ENCODE measurements at places on chromosomes 5 and 9. TPM values are rescaled to one million over a fixed set of nuclear protein-coding genes. Genes with fewer than 3 reads are reported as not detected.
A peak's percentile ranks its signal among the peaks of the same experiment; 100 is the strongest.

DNA sequence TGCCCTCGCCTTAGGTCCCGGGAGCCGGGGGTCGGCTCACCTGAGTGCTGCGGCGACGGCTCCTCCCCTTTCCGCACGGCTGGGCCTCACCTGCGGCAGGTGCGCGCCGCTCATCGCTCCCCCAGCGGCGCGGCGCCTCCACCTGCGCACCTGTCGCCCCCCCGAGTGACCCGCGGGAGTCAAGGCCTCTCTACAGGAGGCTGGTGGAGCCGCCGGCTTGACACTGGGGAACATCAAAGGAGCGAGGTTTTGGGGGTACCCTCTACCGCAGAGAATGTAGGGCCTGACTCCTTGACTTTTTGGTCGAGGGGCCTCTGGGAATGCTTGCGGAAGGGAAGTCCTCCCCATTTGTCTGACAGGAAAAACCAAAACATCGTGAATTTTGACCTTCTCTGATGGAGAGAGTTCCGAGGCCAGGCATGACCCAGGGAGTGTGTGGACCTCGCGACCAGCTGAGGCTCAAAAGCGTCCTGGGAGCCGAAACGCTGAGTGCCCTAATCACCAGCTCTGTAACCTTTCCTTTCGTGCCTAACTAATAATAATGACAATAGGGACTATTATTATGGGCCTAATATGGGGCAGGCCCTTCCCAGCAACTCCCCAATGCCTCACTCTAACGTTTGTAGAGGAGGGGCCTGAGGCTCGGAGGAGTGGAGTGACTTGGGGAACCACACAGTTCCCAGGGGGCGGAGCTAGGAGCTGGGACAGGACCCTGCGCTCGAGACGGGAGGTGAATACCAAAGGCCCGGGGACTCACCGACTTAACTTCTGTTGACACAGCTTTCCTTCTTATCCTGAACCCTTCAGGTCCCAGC lies 714 bp upstream of the IER5L start:
- H3K27me3 ChIP-seq: no peaks in the 10 kb centered on the region
- no peak for DNase-seq
- H3K27ac ChIP-seq: no peak overlapping the region
- peak overlapping the region; percentile 28 for H3K4me3 ChIP-seq
- peaks cover under 1% of the 10 kb centered on the region for H3K4me1 ChIP-seq

GRCh38 chr5:150000990-150001659 lies 586 bp downstream of the HMGXB3 start:
- H3K4me1 ChIP-seq: peaks cover 4% of the 10 kb centered on the region
- H3K4me3 ChIP-seq: peak overlapping the region; percentile 99
- peak overlapping the region; percentile 86 for H3K27ac ChIP-seq
- no peak for DNase-seq
- H3K27me3 ChIP-seq: no peaks in the 10 kb centered on the region

DNA sequence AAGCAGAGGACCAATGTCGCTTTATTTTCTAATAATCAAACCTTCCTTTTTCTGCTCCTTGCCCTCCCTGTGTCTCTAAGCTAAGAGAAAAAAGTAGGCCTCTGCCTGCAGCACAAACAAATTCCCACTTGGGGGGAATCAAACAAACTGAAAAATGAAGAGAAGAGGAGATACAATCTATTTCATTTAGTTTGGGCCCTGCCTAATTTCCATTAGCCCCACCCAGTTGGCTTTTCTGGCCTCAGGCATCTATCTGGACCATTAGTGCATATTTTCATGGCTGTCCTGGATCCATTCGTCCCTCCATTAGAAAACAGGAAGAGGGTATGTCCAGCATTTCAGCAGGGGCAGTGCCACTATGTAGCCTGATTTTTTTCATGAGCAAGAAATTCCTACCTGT lies 72.9 kb downstream of the EBF1 start:
- H3K36me3 ChIP-seq: no peaks in the 10 kb centered on the region
- no peak for DNase-seq
- H3K27ac ChIP-seq: no peak overlapping the region
- no peak overlapping the region for H3K4me3 ChIP-seq
- H3K4me1 ChIP-seq: peaks cover 7% of the 10 kb centered on the region

DNA sequence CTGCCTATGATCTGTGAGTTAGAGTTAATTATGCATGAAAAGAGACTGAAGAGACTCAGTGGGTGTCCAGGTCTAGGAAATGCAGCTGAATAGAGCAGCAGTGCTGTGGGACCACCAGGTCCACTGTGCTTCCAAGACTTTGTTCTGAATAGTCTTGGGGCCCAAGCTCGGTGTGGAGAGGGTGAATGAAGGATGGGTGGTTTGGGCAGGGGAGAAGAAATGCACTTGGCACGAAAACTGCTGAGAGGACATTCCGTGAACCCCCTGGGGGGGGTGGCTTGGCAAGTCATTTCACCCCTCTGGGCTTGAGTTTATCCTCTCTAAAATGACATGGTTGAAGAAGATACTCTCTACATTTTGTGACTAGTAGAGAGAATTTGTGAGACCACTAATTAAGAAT lies 36.0 kb upstream of the GOLPH3 start:
- no peaks in the 10 kb centered on the region for H3K4me1 ChIP-seq
- DNase-seq: no peak
- no peaks in the 10 kb centered on the region for H3K36me3 ChIP-seq
- no peak overlapping the region for H3K4me3 ChIP-seq
- H3K27ac ChIP-seq: no peak overlapping the region
- no peaks in the 10 kb centered on the region for H3K27me3 ChIP-seq

- peaks cover 10% of the 10 kb centered on the region for H3K4me1 ChIP-seq
- H3K27me3 ChIP-seq: no peaks in the 10 kb centered on the region
- DNase-seq: no peak
- H3K4me3 ChIP-seq: no peak overlapping the region
Observed at GRCh38 chr5:74240783-74241750, 399.5 kb downstream of the ENC1 start.

GRCh38 chr5:173878224-173878967 lies 9.8 kb upstream of the CPEB4 start:
- H3K36me3 ChIP-seq: no peaks in the 10 kb centered on the region
- H3K27me3 ChIP-seq: no peaks in the 10 kb centered on the region
- peak; percentile 76 for DNase-seq
- H3K27ac ChIP-seq: no peak overlapping the region
- H3K4me1 ChIP-seq: peaks cover 3% of the 10 kb centered on the region
- H3K4me3 ChIP-seq: no peak overlapping the region

DNA sequence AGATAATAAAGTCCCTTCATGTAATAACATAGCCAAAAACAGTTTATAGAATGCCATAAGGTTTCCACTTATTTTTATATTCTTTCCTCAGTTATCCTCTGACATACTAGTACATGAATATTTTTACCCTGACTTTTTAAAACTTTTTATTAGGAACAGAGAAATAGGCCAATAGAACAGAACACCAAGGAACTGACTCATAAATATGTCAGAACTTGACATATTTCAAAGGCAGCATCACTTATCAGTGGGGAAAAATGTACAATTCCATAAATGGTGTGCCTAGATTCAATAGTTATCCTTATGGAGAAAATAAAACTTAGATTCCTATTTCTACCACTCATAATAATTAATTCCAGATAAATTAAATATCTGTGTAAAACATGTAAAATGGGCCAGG lies 9.4 kb downstream of the STARD4 start:
- H3K4me3 ChIP-seq: no peak overlapping the region
- H3K27me3 ChIP-seq: no peaks in the 10 kb centered on the region
- no peak overlapping the region for H3K27ac ChIP-seq
- no peaks in the 10 kb centered on the region for H3K4me1 ChIP-seq
- H3K36me3 ChIP-seq: no peaks in the 10 kb centered on the region
- no peak for DNase-seq

DNAH5 gene
- 0.05 TPM for polyA plus RNA-seq

DNA sequence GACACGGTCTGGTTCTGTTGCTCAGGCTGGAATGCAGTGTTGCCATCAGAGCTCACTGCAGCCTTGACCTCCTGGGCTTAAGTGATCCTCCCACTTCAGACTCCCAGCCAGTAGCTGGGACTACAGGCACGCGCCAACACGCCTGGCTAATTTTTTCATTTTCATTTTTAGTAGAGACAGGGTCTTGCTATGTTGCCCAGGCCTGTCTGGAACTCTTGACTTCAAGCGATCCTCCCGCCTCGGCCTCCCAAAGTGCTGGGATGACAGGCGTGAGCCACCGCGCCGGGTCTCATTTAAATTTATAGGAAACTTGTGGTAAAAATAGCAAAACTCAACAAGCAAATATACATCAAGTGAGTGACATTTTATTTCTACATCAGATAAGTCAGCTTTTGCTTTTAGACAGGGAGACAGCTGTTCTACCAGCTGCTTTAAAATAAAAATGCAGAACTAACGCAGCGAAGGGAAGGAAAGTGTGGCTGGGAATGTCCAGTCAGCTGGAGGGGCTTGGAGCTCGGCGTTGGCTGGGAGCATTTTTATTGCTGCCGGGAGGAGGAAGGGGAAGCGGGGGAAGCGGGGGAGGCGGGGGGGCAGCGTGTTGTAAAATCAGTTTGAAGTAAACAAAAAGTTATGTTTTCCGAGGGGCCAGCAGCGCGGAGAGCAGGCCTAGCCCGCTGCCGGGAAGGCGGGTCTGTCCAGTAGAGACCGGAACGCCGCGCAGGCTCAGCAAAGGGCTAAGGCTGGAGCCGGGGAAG lies 707 bp upstream of the ZFYVE16 start:
- peak; percentile 78 for DNase-seq
- peaks cover 8% of the 10 kb centered on the region for H3K4me1 ChIP-seq
- H3K27ac ChIP-seq: peak overlapping the region; percentile 93
- H3K4me3 ChIP-seq: peak overlapping the region; percentile 96

DNA sequence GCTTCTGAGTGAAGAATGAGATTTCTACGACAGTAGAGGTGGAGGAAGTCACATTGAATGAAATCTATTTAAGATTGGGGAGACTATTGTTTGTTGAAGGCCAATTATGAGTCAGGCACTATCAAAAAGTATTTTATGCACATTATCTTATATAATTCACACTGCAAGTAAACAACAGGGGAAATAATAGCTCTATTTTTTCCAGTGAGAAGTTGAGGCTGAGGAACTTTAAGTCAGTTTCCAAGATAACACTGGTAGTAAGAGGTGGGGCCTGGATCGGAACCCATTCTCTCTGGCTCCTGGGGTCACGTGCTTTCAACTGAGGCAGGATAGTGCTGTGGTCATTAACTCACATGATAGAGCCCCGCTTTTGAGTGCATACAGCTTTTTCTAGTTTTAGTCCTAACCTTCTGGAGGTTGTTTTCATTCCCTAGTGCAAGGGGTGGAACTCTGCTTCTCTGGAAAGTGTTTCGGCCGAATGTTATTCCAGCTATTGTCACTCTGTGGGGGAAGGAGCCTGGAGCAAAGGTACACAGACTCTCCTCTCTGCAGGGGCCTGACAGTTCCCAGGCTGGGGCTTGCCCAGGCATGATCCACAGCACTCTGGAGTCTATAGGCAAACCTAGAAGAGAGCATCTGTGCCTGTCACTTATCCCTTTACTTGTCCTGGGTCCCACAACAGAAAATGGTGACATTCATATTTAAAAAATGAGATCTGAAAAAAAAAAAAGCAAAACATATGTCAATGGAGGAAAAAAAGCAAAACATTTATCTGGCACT lies 352.4 kb upstream of the ACTBL2 start:
- H3K27ac ChIP-seq: no peak overlapping the region
- no peak for DNase-seq
- no peak overlapping the region for H3K4me3 ChIP-seq
- no peaks in the 10 kb centered on the region for H3K27me3 ChIP-seq
- H3K36me3 ChIP-seq: no peaks in the 10 kb centered on the region

KLF4 gene
- 40.7 TPM for polyA plus RNA-seq

LEAP2 gene
- 1.3 TPM for polyA plus RNA-seq

DNA sequence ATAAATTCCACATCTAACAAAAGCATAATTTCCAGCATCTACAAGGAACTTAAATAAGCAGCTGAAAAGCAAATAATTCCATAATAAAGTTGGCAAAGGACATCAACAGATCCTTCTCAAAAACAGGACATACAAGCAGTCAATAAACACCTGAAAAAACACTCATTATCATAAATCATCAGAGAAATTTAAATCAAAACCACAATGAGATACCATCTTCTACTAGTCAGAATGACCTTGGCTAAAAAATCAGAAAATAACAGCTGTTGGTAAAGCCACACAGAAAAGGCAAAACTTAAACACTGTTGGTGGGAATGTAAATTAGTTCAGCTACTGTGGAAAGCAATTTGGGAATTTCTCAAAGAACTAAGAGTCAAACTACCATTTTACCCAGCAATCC lies 1371.1 kb upstream of the ACO1 start:
- H3K4me3 ChIP-seq: no peak overlapping the region
- no peaks in the 10 kb centered on the region for H3K27me3 ChIP-seq
- H3K27ac ChIP-seq: no peak overlapping the region
- no peaks in the 10 kb centered on the region for H3K36me3 ChIP-seq

ZNF879 gene
- polyA plus RNA-seq: 2.7 TPM

PCDHGB5 gene
- 8.2 TPM for polyA plus RNA-seq

SMU1 gene
- polyA plus RNA-seq: 22.3 TPM

GRCh38 chr5:56279291-56279690 lies 46.2 kb upstream of the ANKRD55 start:
- no peak for DNase-seq
- H3K4me1 ChIP-seq: peaks cover 2% of the 10 kb centered on the region
- H3K27ac ChIP-seq: no peak overlapping the region
- H3K4me3 ChIP-seq: no peak overlapping the region

GRCh38 chr9:86458191-86458855 lies 104.1 kb upstream of the TUT7 start:
- no peaks in the 10 kb centered on the region for H3K36me3 ChIP-seq
- H3K27me3 ChIP-seq: no peaks in the 10 kb centered on the region
- DNase-seq: no peak
- no peak overlapping the region for H3K4me3 ChIP-seq

DNA sequence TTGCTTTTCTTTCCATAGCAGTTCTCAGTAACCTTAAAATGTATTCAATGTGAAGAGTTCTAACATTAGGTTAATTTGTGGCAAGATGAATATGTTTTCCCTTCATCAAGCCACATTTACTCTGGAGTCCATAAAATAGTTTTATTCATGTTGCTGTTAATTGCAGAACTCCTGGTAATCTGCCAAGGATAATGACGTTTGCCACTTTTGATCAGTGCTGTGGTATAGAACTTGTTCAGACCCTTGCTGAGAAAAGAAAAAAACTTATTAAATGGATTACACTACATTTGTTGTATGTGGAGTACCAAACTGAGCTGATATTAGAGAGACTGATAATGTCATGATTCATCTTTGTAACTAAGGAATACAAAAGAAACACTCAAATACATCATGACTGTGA lies 212.4 kb upstream of the DMAC1 start:
- no peaks in the 10 kb centered on the region for H3K4me1 ChIP-seq
- DNase-seq: no peak
- H3K27me3 ChIP-seq: no peaks in the 10 kb centered on the region
- no peak overlapping the region for H3K4me3 ChIP-seq

DNA sequence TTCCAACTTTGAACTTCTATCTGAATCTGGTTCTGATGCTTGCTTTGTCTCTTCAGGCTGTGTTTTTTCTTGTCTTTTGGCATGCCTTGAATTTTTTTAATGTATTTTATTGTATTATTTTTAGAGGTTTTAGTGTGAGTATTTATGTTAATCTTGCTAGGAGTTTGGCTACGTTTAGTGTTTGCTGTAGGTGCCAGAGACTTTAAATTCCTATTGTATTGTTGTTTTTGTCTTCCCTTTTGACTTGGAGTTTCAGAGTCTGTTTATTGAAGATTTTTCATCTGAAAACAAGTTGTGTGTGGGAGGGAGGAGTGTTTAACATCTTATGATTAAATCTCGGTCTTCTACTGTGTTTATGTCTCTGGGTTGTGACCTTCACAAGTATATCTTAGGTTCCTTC lies 956.8 kb downstream of the TLE1 start:
- no peak overlapping the region for H3K27ac ChIP-seq
- H3K4me1 ChIP-seq: no peaks in the 10 kb centered on the region
- H3K36me3 ChIP-seq: no peaks in the 10 kb centered on the region
- no peak for DNase-seq
- H3K27me3 ChIP-seq: no peaks in the 10 kb centered on the region
- H3K4me3 ChIP-seq: no peak overlapping the region

NR4A3 gene
- polyA plus RNA-seq: 2.8 TPM

TSSK1B gene
- not detected for polyA plus RNA-seq

HOMER1 gene
- 1.8 TPM for polyA plus RNA-seq
